ENCODE measurements at places on chromosomes 5 and 9. TPM values are rescaled to one million over a fixed set of nuclear protein-coding genes. Genes with fewer than 3 reads are reported as not detected.

Gene PRUNE2
- 65.0 TPM for polyA plus RNA-seq

Gene ZFP37
- 0.93 TPM for polyA plus RNA-seq

Gene SELENOP
- polyA plus RNA-seq, result 83.5 TPM

Gene CKMT2
- polyA plus RNA-seq, result 15.1 TPM

Gene IFNA21
- polyA plus RNA-seq, result not detected

Gene FGF18
- 0.46 TPM for polyA plus RNA-seq

Gene FCN2
- 0.13 TPM for polyA plus RNA-seq

Gene SMIM33
- polyA plus RNA-seq, result 0.13 TPM

Gene ADAM19
- polyA plus RNA-seq, result 3.4 TPM

Gene TSLP
- polyA plus RNA-seq, result 0.50 TPM

Gene HINT2
- 118 TPM for polyA plus RNA-seq

Gene FGF1
- polyA plus RNA-seq, result 0.92 TPM

Gene SLC27A4
- 6.0 TPM for polyA plus RNA-seq

Gene BAAT
- polyA plus RNA-seq, result not detected

Gene GNA14
- polyA plus RNA-seq, result 0.81 TPM

Gene SPOCK1
- 0.46 TPM for polyA plus RNA-seq

Gene C9orf50
- 0.13 TPM for polyA plus RNA-seq

Gene PCDHB4
- polyA plus RNA-seq, result 0.38 TPM

Gene GSN
- polyA plus RNA-seq, result 215 TPM

Gene PIP5K1B
- polyA plus RNA-seq, result 27.2 TPM

Gene MED27
- polyA plus RNA-seq, result 12.5 TPM

Gene OR13C8
- polyA plus RNA-seq, result not detected

Gene NFIL3
- polyA plus RNA-seq, result 21.7 TPM

Gene ANKRD18B
- polyA plus RNA-seq, result 4.3 TPM

Gene SHISAL2B
- polyA plus RNA-seq, result not detected

Gene PDLIM4
- polyA plus RNA-seq, result 11.2 TPM

Gene ZNF300
- 1.5 TPM for polyA plus RNA-seq

Gene FOXD4
- polyA plus RNA-seq, result 0.50 TPM

Gene PCDHGB4
- not detected for polyA plus RNA-seq

Gene GLDC
- polyA plus RNA-seq, result 0.31 TPM
